ENCODE measurements at places on chromosomes 11 and 22.
A peak's percentile ranks its signal among the peaks of the same experiment; 100 is the strongest.

DNA sequence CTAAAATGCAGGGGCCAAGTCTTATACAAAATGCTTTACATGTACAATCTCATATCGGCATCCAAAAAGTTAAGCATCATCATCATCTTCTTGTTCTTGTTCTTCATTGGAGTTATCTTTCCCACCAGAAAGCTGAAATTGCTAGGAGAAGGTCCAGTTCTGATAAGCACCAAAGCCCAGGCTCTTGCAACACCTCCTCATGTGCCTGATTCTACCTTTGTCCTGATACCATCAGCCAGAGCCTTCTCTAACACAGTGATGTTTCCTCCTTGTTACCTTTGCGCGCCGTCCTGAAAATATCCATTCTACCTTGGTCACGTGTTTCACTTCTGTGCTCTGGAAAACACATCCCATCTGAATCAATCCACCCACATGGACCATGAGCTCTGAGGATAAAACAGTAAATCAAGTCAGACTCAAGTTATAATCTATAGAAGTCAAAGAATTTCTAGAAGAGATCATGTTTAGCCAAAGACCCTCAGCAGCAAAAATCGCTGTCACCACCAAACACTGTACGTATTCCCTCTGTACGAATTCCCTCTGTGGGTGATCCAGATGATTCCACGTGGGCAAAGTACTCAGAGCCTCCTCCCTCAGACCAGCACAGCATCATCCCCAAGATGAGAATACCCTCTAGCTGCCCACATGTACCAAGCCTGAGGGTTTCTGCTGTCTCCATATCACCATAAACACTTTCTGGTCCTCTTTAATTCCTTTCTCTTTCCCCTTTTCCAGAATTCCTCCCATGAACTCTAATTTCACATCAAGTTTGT lies 19.0 kb downstream of the JAML start:
- no peak for DNase-seq

- no peak for DNase-seq
These were observed 121.8 kb upstream of the POU2AF2 start for GRCh38 chr11:111123463-111124398.

GRCh38 chr11:57514538-57515331 lies 767 bp downstream of the SLC43A1 start:
- DNase-seq, result no peak

DNA sequence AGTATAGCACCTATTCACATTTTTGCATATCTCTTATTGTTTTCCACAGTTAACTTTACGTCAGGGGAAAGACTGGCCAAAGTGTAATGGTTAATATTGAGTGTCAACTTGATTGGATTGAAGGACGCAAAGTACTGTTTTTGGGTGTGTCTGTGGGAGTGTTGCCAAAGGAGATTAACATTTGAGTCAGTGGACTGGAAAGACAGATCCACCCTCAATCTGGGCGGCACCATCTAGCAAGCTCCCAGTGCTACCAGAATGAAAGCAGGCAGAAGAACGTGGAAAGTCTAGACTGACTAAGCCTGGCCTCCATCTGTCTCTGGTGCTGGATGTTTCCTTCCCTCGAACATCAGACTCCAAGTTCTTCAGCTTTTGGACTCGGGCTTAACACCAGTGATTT lies 1900.7 kb upstream of the RAG2 start:
- no peak for DNase-seq

GRCh38 chr22:46352691-46353386 lies 17.3 kb downstream of the TRMU start:
- DNase-seq, result peak; percentile 97
